ENCODE measurements at places on chromosomes 3 and 15.

GRCh38 chr3:12196684-12197083 lies 38.0 kb upstream of the TIMP4 start:
- no peak for DNase-seq

GRCh38 chr3:155418407-155418806 lies 124.9 kb upstream of the STRIT1 start:
- DNase-seq = no peak

- no peak for DNase-seq
Measured at GRCh38 chr3:71210257-71211007, 373.1 kb downstream of the FOXP1 start.

DNA sequence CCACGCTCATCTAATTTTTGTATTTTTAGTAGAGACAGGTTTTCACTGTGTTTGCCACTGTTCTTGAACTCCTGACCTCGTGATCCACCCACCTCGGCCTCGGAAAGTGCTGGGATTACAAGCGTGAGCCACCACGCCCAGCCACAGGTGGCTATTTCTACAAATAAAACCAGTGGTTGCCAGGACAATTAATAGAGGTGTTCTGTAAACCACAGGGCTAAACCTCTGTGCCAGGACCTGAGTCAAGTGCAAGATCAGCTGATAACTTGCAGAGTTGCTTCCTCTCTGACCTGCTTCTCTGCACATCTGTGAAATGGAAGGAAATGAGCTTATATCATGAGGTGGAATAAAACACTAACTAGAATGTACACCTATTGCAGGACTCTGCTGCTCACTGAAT lies 72.8 kb downstream of the CD200R1L start:
- no peak for DNase-seq

GRCh38 chr3:27528791-27529190 lies 44.6 kb upstream of the SLC4A7 start:
- no peak for DNase-seq

DNA sequence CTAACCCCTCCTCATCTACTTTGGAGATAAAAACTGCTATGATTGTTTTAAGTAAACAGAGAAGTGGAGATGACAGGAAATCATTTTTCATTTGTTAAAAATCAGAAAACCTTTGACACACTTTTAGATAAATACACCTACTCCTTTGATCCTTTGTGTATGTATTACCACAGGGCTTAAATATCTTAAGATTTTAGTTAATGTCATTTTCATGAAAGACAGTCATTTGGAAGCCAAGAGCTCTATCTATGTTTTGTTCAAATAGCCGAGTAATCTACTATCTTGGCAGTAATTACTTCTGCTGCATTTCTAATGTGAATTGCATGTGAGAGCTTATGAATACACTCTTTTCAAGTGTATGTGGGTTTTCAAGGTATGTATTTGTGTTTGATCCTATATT lies 2.0 kb downstream of the ARPP21 start:
- no peak for DNase-seq

DNA sequence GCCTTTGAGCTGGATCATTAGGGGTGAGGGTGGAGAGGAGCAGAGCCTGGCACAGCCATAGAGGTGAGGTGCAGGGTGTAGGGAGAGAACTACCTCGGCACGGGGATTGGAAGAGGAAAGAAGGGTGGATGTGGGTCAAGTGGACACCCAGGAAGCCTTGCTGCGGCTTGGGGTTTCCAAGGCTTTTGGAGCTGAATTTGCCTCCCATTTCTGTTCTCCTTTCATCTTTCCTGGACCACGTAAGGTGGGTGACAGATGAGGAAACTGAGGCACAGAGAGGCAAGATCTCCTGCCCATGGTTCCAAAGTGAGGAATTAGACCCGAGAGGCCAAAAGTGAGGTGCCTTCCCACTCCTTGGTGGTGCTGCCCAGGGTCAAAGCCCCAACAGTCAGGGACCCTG lies 35.4 kb upstream of the SFMBT1 start:
- no peak for DNase-seq

DNA sequence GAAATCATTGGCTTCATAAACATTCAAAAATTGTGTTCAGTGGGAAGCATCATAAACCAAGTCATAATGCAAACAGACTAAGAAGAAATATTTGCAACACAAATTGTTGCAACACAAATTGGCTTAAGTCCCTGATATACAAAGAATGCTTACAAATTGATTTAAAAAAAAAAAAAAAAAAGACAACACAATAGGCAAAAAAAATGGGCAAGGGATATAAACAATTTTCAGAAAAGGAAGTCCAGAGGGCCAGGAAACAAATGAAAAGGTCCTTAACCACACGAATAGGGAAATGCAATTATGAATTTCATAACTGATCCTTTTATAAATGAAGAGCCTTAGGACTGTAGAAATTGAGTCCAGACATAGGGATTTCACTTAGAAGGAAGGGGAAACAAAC lies 98.9 kb downstream of the LRRK1 start:
- no peak for DNase-seq

DNA sequence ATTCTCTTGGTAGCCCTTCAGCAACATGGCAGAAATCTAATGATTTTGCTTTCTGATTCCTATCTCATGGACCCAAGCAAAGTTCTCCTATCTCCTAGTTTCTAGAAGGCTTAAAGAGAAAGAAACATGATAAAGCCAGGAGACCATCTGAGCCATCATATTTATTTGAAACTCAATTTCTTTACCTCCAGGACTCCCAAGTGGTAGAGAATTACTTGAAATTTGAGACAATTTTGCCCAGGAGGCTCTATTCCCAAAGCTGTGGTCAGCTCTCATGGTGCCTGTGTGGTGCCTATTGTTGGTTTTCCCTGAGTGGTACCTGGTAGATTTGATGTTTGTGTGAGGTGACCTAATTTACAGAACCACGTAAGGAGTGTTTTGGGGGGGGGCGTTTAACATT lies 38.8 kb downstream of the CHP1 start:
- no peak for DNase-seq

- no peak for DNase-seq
Measured at GRCh38 chr15:49877873-49878521, 241.0 kb downstream of the ATP8B4 start.

DNA sequence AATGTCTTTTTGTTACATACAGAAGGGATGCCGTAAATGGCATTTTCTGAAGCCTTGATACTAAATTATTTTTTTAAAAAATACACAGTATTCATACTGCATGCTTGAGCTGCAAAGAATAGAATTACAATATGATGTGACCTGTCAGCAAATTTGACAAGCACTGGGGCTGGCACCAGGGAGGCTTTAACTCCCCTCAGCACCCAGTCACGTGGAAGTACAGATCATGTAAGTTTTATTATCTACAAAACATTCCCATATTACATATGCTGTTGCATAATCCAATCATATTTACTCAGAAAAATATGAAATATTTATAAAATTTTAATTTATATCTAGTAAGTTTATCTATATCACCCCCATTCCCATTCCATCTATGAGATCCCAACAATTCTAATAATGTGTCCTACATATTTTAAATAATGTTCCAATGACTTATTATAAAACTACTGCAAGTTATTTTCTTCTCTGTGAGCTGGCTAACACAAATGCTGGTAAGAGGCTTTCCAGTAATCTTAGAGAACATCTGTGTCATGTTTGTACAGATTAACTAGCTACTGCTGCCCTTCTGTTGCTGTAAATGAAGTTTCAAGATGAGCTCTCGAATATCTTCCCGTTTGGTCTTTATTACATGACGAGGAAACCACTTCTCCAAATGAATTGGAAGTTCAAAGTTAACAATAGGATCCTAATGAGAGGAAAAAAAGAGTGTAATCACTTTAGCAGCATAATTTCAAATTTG lies 5.2 kb upstream of the IMPG2 start:
- DNase-seq = no peak

GRCh38 chr3:63862804-63863149 lies 828 bp downstream of the THOC7 start:
- no peak for DNase-seq

DNA sequence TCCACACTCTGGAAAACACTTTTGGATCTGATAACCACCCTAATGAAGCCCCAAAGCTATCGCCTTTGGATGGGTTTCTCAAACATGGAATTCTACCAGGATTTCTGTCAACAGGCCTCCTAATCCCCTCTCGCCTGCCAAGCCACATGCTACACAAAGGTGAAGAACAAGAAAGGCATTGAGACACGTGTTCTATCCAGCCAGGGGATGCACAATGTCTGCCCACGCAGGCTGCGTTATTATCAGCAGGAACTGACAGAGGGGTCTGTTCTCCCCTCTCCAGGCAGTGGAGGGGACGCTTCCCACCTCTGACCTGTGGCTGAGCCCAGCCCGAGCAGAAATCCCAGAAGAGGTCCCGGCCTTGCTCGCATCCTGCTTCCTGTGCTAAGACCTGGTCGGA lies 45.4 kb upstream of the THBS1 start:
- no peak for DNase-seq

GRCh38 chr3:65144791-65145351 lies 457.1 kb upstream of the ADAMTS9 start:
- no peak for DNase-seq

DNA sequence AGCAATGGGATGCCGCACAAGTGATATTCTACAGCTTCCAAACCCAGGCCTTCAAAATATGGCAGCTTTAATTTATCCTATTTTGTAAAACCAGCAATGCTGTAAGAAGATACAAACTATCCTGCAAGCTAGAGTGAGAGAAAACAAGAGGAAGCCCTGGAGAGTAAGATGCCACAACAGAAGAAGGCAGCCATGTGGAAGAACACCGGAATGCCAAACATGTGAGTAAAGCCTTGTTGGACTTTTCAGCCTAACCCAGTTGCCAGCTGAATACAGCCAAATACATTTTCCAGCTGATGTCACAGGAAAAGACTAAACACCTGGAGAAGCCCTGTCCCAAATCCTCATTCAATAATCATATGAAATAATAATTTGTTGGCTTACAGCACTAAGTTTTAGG lies 1115.1 kb upstream of the CADM2 start:
- DNase-seq = no peak

- DNase-seq = no peak
Measured at GRCh38 chr3:365268-365667, 168.7 kb downstream of the CHL1 start.

GRCh38 chr3:104717828-104718196 lies 648.9 kb upstream of the ALCAM start:
- DNase-seq = no peak

DNA sequence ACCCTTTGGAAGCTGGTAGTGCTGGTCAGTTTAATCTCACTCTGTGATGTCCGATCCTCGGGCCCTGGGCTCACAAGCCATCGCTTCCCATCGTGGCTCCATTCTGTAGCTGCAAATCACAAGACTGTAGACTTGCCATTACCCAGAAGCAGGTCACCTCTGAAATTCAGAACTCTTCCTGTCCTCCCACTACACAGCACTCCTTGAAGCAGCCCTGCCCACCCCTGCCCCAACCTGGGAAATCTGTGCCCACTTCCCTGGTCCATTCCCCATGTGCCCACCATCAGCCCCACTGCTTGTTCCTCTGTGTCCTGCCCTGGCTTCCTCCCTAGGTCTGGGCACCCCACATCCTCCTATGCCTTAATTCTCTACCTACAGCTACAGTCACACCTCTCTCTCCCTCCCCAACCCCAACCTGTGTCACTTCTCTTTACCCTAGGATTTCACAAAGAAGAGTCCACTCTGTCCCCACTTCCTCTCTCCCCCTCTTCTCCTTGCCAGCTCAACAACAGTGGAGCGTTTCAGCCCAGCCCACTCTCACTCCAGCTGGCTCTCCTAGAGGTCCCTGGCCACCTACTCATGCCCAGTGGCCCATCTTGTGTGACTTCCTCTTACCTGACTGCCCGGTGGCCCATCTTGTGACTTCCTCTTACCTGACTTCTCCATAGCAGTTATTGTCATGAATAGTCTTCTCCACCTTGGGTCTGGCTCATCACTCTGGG lies 8.3 kb downstream of the ZNF710 start:
- DNase-seq = no peak

GRCh38 chr3:171860830-171861535 lies 17.8 kb downstream of the TMEM212 start:
- DNase-seq = no peak

- DNase-seq = no peak
Measured at GRCh38 chr15:54636147-54636546, 560.6 kb downstream of the RSL24D1 start.

DNA sequence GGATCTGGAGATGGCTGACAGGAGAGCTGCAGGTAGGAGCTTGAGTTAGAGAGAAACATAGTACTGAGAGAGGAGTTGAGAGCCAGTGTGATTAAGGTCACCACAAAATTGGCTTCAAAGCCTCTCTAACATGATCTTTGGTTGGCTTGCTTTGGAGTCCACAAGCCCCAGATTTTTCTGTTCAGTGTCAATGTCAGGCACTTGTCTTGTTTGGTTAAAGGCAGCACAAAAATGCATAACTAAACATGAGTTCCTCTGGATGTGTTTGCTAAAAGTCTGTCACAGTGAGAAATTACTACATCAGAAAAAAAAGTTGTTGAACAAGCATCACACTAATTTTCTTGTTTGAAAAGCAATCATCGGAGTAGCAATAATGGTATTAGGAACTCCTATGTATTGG lies 440.5 kb downstream of the NTRK3 start:
- DNase-seq = no peak

DNA sequence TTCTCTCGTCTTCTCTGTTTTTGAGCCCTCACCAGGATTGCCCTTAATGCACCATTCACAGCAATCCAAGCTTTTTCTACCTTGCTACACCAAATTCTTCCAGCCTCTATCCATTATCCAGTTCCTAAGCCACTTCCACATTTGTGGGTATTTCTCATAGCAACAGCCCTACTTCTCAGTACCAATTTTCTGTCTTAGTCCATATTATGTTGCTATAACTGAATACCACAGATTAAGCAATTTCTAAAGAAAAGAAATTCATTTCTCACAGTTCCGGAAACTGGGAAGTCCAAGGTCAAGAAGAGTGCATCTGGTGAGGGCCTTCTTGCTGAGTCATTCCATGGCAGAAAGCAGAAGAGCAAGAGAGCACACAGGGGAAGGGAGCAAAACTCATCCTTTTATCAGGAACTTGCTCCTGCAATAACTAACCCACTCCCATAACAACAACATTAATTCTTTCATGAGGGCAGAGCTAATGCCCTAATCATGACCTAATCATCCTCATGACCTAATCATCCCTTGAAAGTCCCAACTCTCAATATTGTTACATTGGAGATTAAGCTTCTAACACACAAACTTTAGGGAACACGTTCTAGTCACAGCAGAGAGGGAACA lies 9.7 kb upstream of the EIF1B start:
- no peak for DNase-seq

DNA sequence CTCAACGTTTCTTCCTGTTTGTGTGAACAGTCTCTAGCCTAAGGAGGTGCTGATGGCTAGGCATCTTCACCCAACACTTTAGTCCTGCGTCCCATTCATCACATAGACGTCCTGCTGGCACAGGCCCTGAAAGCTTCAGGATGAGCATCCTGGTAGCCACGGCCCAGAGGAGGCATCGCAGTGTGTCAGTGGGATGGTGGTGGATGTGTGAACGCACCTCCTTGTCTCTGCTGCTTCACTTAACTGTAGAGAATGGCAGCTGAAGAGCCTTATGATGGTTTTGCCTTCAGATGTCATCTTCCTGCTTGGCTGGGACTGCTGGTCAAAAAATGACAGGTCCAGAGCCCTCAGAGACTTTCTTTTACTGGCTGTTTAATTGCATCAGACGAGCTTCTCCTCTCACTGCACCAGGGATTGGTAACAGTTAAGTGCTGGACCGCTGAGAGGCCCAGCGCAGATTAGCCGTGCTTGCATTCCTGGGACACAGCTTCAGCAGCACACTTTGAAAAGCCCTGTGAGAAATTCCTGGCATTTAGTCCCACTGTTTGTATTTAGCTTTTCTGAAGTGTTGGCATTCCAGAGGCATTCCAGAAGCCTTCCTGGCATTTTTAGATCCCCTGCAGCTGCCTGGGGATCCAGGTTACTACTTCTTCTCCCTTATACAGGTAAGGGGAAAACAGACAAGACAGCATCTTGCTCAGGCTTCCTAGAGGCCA lies 132.4 kb upstream of the PLXNA1 start:
- peak; percentile 30 for DNase-seq

- peak; percentile 39 for DNase-seq
Measured at GRCh38 chr3:123409443-123410148, 39.3 kb downstream of the ADCY5 start.

All from progenitor cell of endocrine pancreas (in vitro differentiated cells).